ENCODE measurements at places on chromosomes 11 and 22.
A peak's percentile ranks its signal among the peaks of the same experiment; 100 is the strongest.

DNA sequence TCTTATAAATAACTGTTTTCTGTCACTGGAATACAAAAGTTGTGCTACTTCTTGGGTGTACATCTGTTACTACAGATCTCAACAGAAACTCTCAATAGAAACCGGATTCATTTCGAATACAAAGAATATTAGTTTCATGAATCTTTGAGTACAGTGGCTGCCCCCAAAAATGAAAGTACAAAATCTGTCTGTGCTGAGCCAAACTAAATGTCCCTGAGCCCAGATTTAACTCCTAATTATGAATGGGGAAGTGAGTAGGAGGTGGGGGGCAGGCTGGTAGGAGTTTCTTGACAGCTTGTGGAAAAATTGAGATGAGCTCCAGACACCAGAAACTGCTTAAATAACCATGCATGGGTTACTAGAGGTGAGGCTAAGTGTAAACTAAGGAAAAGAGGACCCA is 41.6 kb downstream of the PITPNB start:
- no peak for DNase-seq

DNA sequence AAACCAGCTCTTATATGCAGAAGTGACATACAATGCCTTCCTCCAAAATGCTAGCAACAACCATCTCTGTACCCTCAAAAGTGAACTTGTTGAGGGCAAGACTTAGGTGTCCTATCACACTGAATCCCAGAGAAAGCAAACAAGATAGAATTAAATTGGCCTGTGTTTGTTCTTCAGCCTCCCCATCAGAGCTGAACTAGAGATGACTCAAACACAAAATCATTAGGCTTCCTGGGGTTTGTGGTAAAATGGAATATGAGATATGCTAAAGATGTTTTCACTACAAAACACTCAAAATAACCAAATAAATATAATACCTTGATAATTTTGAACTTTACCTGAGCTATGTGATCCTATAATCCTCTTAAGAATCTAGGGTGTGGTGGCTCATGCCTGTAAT is 31.6 kb downstream of the ZNF214 start:
- peak; percentile 30 for DNase-seq

DNA sequence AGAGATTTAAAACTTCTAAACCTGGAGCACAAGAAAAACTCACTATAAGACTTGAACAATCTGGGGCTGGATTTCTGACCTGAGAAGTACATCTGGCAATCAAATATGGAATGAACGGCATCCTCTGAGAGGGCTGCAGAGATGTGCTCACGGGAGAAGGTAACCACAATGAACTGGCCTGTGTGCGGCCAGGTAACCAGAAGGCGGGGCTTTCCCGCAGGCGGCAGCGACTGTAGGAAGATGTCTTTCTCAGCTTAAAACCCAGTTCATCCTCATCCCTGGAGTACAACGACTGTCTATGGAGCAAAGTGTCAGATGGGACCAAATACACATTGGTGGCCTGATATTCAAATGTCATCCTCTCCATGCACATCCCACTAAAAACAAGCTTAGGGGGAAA is 24.5 kb downstream of the MICAL3 start:
- no peak for DNase-seq

DNA sequence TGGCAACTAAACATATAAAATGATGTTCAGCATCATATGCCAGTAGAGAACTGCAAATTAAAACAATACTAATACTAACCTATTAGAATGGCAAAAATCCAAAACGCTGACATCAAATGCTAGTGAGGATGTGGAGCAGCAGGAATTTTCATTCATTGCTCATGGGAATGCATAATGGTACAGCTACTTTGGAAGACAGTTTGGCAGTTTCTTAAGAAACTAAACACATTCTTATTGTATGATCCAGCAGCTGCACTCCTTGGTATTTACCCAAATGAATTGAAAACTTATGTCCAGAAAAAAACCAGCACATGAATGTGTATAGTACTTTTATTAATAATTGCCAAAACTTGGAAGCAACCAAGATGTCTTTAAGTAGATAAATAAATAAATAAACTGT is 258.0 kb downstream of the TENM4 start:
- DNase-seq = peak; percentile 55

DNA sequence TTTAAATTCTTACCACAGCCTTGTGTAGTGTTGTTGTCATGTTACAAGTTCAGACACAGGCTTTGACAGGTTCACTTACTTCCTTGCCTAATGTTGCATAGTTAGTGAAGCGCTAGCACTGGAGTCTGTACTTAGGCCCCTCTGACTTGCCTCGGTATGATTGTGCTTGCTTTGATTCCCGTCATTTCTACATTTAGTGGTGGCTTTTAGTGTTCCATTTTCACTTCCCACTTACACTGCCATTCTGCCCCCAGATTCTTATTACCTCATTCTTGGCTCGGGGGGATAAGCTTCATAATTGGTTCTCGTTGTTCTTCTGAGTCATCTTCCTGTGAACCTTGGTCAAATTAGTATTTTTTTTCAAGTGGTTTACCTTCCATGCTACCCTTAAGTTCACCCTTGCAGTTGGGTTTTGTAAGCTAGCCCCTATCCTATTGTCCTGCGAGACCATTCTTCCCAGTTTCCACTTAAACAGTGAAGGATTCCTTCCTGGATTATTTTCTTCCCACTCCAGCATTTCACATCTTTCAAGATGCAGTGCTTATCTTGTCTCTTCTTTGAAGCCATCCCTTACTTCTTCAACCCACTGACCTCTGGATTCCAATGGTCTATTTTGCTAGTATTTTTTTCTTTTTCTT is 68.7 kb downstream of the DDX10 start:
- DNase-seq = peak; percentile 15

DNA sequence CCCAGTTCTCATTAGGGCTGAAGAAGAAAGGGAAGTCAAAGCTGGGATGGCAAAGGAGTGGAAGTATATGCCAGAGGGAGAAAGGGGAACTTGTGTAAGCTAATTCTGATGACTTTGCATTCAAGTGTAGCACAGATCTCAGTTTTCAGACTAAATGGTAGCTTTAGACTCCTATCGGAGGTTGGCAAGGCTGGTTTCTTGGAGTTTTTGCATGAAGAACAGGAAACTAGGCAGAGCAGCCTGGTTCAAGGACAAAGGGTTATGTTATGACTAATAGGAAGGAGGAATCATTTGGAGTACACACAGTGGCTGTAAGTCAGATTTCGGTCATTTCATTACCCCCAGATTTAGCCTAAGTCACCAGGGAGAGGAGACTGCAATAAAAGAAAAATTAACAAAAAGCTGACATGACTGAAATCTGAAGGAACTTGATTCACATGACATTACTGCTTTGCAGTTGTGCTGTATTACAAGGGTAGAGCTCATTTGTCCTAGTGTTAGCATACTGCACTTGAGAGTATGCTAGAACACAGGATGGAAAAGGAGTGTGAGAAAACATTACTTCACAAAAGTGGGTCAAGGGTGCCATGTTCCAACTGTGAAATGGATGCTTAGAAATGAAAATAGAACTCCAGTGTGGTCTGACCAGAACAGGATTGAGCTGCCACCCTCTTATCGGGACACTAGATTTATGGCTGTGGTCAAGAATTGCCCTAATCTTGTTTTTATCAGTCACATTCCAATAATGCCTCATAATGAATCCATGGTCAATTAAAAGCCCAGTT is 23.6 kb downstream of the ADM start:
- no peak for DNase-seq

DNA sequence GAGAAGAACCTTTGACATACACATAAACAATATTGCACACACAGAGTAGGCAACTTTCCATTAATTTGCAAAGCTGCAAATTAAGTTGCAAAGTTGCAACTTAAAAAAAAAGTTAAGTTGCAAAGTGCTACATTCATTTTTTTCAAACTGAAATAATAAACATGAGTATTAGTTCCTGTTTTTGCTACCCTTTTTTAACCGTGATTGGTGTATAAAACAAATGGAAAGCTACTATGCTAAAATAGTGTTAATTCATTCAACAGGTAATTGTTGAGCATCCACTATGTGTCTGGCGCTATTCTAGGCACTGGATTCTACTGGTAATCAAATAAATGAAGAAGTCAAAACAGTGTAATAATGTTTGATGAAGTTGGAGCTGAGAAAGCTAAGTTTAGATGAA is 8.1 kb downstream of the ZFP91 start:
- DNase-seq = no peak

- no peak for DNase-seq
These were observed 21.8 kb upstream of the PARVB start for GRCh38 chr22:44002324-44002723.

- peak; percentile 33 for DNase-seq
These were observed 92.8 kb upstream of the APOA1 start for GRCh38 chr11:116930177-116930576.

DNA sequence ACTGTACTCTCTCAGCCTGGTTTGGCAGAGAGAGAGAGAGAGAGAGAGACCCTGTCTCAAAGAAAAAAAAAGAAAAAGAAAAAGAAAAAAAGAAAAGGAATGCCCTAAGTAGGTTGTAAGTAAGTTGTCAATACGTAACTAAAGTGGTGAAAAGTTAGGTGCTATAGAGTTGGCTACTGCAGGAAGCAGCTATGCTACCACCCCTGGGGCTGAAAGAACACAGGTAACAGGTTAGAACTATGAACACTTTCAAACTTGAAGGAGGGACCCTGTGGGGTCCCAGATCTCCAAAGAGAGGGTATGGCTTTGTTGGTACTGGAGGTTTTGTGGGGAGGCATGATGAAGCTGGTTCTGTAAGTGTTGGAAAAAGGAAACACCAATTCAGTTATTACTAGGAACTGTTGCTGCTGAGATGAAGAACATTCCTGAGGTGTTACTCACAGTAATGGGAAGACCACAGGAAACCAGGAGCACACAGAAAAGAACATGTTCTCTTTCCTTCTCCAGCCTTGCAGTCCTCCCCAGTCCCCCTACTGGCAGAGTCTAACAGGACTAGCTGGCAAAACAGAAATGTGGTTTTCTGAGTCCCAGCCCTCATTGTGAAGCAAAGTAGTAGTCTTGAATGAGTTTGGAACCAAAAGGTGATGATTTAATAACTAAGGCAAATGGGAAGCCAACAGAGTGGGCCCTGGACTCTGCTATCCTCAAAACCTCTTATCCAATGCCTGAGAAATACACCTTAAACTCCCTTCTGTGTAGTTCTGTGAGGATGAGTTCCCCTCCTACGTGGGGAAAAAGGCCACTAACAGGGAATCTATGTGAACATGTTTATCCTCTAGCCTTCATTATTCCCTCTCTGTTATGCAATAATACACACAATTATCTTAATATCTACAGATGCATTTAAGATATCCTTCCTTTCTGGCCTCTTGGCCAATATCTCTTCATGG is 427.0 kb upstream of the DDI1 start:
- peak; percentile 87 for DNase-seq

DNA sequence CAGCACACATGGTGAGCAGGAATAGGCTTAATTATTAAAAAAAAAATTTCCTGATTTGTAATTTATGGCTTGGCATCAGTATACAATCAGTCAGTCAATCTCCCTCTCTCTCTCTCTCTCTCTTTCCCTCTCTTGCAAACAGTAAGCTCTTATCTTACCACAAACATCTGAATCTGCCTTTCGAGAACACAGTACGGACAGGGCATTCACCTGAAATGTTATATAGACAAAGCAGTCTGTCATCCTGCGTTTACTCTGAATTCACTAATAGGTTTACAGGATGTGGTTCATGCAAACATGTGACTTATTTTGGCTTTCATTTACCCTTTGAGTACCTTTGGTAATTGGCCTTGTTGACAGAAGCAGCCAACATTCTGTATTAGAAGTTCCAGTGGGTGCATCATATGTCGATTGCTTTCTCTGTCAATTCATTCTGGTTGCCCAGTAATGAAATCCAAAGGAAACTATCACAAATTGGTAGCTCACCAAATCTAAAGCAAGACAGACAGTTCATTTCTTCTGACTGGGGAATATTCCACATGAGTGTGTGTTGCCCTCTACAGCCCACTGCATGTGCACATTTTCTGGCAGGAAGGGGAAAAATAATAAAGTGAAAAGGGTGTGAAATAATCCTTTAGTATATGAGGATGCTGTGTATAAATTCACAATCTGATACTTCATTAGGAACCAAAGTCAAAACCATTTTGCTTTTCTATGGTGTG is 1058.2 kb downstream of the LRRC4C start:
- no peak for DNase-seq

DNA sequence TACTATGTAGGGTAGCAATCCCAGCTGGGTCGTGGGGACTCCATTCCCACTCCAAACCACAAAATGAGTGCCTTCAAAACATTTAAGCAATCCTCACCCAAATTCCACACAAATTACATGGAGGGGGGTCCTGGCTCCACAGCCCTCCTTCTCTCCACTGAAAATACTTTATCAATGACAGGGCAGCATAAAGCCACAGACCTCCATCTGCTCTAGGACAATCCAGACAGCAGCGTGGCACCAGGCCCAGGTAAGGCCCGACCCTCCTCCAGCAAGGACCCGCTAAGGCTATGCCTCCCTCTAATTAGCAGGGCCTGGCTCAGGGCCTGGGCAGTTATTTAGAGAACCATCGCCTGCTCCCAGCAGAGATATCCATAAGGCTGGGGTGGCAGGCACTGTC is at the start of gene PANX3:
PANX3 (plus strand) TSS at position 365 of the 400 bp plus-strand sequence. CDS start 129 bp downstream, outside the sequence.
- no peak for DNase-seq

GRCh38 chr11:83192606-83193245 is 786 bp upstream of the ANKRD42 start:
- DNase-seq = peak; percentile 18

DNA sequence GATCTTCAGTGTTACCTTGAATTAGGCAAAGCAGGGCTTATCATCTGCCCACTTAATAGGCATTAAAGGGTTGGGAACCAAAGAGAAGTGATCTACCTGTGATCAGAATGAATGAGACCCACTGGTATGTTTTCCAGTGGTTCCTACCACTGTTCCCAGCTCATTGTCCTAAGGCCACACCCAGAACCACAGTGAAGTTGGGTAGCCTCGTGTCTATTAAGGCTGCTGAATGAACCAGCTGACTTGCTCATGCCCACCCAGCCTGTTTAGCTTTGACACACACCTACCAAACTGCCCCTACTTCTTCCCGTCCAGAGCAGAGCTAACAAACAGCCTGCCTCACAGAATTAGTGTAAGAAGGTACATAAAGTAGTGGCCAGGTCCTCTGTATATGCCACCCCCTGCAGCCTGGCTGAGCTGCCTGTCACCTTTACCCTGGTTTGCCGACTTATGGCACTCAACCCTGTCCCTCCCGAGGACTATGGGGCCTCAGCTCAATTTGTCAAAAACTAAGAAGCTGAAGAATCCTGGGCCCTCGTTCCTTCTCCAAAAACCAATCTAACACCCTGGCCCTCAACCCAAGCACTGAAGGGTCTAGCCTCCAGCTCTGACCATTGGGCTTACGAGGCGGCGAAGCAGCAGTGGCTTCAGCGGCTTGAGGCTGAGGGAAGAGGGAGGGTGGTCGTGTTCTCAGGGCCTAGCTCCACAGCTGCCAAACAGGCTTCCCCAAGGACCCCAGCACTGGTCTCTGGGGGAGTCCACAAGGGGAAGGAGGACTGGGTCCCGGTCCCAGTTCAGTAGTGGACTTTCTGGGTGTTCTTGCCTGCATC is 9.8 kb downstream of the UCP2 start:
- DNase-seq = no peak

DNA sequence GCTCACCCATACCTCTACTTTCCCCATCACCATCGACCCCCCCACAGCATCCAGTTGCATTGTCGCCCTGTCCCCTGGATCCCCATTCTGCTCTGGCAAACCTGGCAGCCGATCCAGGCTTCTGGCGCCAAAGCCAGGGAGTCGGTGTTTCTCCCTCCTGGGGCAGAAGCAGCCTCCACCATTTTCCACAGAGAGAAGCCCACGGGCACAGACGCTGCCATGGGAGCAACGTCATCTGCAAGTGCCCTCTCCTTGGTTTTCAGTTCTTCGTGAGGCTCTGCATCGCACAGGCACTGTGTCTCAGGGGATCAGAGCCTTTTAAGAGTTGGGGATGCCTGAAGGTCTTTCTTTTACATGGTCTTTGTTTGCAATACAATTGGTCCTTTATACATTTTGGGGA is 2.3 kb downstream of the YPEL4 start:
- DNase-seq = no peak

Measured in AG20443 (cell line).